Nephron progenitor cell (in vitro differentiated cells): ENCODE measurements at places on chromosomes 7 and 10.

GRCh38 chr7:110944966-110945644 is 145.8 kb upstream of the LRRN3 start:
- DNase-seq: no peak
- H3K36me3 ChIP-seq: no peaks in the 10 kb centered on the region
- no peak overlapping the region for H3K4me3 ChIP-seq

DNA sequence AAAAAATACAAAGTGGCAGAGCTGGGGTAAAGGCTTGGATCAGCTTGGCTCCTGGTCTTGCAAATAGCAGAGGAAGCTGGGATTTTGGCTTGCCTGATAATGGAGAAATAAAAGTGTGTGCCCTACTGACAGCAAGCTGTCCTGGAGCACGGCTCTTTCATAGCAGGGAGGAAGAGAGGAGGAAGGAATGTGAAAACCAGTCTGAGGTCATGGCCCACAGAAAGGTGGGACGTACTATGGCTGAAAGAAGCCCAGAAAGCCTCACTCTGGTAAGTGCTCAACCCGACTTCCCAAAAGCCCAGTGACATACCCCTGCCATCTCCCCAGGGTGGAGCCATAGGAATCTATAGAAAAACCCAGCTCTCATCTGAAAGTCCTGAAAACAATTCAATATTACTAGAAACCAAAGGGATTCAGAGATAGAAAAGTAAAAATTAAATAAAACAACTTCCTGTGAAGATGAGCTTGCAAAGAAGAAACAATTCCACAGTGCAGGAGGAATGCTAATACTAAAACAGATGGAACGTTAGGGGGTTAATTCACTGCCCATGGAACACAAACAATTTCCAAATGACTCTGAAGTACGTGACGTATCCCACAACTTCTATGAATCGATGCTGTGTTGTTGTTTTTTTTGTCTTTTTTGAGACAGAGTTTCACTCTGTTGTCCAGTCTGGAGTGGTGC is 246.7 kb upstream of the PTN start:
- no peaks in the 10 kb centered on the region for H3K36me3 ChIP-seq
- peak overlapping the region; percentile 61 for H3K27ac ChIP-seq
- H3K4me3 ChIP-seq: no peak overlapping the region

DNA sequence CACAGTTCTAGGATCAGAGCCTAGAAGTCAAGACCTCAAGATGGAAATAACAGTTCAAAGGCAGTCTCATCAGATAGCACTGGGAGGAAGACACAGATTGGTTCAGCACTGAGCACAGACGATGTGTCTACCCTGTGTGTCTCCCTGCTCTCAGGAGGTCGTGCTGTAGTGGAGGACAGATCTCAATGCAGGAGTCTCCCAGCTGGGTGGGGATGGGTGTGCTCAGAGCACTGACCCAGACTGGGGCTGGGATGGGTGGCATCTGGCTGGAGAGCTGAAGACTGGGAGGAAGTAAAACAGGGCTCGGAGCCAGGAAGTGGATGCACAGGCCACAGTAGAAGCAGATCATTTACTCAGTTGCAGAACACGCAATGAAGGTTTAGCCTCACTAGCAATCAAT is 69.5 kb upstream of the GDF10 start:
- H3K36me3 ChIP-seq: peaks cover 12% of the 10 kb centered on the region
- no peaks in the 10 kb centered on the region for H3K4me1 ChIP-seq
- H3K27me3 ChIP-seq: peaks cover 3% of the 10 kb centered on the region
- DNase-seq: no peak

DNA sequence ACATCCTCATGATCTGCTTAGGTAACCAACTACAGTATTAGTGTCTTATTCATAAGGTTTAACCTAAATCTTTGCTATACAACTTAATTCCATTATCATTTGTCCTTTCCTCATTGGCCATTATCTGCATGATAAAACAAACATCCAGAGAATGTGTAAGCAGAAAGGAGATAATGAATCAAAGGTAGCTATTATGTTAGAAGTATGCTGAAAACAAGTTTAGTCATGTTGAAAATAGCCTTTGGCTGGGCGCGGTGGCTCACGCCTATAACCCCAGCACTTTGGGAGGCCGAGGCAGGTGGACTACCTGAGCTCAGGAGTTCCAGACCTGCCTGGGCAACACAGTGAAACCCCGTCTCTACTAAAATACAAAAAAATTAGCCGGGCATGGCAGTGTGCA is 78.2 kb downstream of the NT5C2 start:
- peaks cover 25% of the 10 kb centered on the region for H3K4me1 ChIP-seq
- peaks cover 3% of the 10 kb centered on the region for H3K36me3 ChIP-seq
- DNase-seq: no peak
- no peaks in the 10 kb centered on the region for H3K27me3 ChIP-seq
- no peak overlapping the region for H3K27ac ChIP-seq

DNA sequence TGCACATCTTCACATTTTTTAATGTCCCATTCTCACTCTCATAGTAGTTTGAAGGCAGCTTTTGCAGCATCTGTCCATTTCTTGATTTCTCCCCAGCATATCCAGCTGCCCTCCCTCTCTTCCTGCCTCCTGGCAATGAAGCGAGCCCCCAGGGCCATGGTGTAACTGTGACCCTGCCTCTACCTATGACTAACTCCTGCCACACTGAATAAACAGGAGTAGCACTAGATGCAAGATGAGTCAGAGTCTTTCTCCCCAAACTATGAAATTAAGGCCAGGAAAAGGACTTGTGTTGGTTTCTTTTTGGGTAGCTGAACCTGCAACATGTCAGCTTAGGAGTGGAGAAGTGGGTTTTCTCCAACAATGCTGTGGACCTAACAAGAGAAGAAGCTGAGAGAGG is 329.0 kb downstream of the RNLS start:
- H3K27ac ChIP-seq: no peak overlapping the region
- H3K27me3 ChIP-seq: peaks cover 5% of the 10 kb centered on the region
- H3K4me1 ChIP-seq: peaks cover 15% of the 10 kb centered on the region

DNA sequence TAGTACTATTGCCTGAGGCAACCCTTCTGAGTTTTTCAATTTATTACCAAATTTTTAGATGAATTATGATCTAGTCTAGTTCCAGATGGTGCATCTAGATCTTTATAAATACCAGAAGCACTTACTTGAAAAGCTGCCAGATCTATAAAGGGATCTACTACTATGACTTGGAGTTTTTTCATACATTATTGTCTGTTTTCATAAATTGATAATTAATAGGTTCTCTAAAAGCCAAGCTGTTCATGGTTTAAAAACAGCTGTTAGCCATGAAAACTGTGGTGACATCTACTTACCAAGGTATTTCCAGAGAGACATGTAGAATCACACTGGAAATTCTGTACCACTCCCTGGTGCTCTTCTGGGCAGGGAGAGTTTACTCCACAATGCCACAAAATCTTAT is 786.5 kb upstream of the C7orf33 start:
- DNase-seq: no peak
- peaks cover 4% of the 10 kb centered on the region for H3K36me3 ChIP-seq
- H3K27ac ChIP-seq: no peak overlapping the region

DNA sequence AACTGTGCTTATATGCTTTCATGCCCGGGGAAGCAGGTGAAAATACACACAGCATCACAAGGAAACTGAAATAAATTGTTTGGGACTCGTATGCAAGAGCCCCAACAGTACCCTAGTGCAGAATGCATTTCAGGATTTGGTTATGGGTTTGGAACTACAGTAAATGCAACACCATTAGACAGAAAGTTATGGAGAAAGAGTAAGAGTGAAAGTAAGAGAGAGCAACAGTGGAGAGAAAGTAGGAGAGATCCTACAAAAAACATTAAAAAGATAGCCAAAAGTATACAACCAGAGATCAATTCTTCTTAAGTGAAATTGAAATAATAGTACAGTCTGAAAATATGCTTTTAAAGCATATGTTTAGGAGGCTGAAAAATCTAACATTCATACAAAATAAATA is 231.1 kb downstream of the TFEC start:
- peaks cover 4% of the 10 kb centered on the region for H3K27me3 ChIP-seq
- no peaks in the 10 kb centered on the region for H3K36me3 ChIP-seq
- H3K4me3 ChIP-seq: no peak overlapping the region
- H3K4me1 ChIP-seq: peaks cover 20% of the 10 kb centered on the region
- no peak for DNase-seq

DNA sequence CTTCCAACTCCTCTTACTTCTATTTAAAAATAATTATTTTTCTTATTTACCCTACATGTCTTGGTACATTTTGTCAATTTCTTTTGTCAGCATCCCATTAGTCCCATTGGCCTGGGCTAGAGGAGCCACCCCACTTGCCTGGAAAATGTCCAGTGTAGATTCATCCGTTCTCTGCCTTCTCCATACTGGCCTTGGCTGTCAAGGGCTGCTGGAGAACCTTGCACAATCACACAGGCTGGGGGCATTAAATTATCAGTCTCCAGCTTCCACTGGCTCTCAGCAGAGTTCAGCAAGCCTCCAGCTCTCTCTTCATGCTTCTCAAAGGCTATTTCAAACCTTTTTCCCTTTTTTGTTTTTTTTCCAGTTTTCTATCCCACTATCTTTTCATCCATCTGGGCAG is 13.8 kb upstream of the ZCCHC24 start:
- H3K27ac ChIP-seq: no peak overlapping the region
- DNase-seq: no peak
- no peaks in the 10 kb centered on the region for H3K36me3 ChIP-seq
- H3K4me3 ChIP-seq: no peak overlapping the region
- peaks cover 28% of the 10 kb centered on the region for H3K27me3 ChIP-seq
- H3K4me1 ChIP-seq: no peaks in the 10 kb centered on the region

GRCh38 chr7:52260046-52260665 is 775.3 kb upstream of the POM121L12 start:
- no peak overlapping the region for H3K27ac ChIP-seq
- no peaks in the 10 kb centered on the region for H3K4me1 ChIP-seq
- DNase-seq: no peak
- H3K27me3 ChIP-seq: no peaks in the 10 kb centered on the region
- no peak overlapping the region for H3K4me3 ChIP-seq

DNA sequence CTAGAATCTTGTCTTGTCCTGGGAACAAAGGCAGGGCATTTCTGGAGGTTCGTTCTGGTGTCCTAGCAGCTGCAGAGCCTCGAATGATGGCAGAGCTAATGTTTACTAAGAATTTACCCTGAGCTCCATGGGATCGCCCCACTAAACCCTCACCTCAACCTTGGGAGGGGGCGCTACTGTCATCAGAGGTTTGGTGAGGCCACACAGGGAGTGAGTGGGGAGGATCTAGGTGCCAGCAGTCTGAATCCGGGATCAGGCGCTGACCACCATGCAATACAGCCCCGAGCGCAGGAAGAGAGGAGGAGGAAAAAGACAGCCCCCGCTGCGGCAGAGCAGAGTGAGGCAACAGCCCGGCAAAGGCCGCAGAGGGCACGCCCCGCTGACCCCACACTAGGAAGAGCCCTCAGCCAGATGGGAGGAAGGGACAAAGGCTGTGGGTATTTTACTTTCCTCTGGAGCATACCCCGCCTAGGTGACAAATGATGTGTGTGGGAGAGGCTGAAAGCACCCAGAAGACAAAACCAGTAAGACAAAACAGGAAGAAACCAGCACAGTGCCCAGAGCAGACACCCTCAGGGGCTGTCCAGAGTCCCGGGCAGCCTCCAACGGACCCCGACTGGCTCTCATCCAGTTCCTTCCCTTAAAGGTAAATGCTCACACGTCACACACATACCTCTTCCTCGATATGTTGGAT is 103.5 kb downstream of the FAM53B start:
- peaks cover 6% of the 10 kb centered on the region for H3K27me3 ChIP-seq
- H3K27ac ChIP-seq: peak overlapping the region; percentile 74
- peak; percentile 77 for DNase-seq
- peaks cover 18% of the 10 kb centered on the region for H3K36me3 ChIP-seq
- H3K4me1 ChIP-seq: peaks cover 60% of the 10 kb centered on the region
- H3K4me3 ChIP-seq: peak overlapping the region; percentile 45

DNA sequence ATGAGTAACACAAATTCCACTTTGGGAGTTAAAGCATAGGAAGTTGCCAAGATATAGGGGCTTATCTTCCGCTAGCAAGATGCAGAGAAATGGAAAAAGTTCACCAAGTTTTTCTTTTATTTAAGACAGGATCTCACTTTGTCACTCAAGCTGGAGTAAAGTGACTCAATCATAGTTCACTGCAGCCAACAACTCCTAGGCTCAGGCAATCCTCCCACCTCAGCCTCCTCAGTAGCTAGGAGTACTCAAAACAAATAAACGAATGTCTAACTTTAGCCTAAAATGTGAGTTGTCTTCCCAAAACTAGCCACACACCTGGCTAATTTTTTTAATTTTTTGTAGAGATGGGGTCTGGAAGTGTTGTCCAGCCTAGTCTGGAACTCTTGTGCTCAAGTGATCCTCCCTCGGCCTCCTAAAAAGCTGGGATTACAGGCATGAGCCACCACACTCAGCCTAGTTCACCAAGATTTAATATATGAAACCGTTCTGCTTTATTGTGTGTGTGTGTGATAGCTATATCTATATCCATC is 9.9 kb downstream of the VIM start:
- no peak for DNase-seq
- peaks cover 16% of the 10 kb centered on the region for H3K4me1 ChIP-seq
- H3K27ac ChIP-seq: no peak overlapping the region
- H3K27me3 ChIP-seq: peaks cover 7% of the 10 kb centered on the region

DNA sequence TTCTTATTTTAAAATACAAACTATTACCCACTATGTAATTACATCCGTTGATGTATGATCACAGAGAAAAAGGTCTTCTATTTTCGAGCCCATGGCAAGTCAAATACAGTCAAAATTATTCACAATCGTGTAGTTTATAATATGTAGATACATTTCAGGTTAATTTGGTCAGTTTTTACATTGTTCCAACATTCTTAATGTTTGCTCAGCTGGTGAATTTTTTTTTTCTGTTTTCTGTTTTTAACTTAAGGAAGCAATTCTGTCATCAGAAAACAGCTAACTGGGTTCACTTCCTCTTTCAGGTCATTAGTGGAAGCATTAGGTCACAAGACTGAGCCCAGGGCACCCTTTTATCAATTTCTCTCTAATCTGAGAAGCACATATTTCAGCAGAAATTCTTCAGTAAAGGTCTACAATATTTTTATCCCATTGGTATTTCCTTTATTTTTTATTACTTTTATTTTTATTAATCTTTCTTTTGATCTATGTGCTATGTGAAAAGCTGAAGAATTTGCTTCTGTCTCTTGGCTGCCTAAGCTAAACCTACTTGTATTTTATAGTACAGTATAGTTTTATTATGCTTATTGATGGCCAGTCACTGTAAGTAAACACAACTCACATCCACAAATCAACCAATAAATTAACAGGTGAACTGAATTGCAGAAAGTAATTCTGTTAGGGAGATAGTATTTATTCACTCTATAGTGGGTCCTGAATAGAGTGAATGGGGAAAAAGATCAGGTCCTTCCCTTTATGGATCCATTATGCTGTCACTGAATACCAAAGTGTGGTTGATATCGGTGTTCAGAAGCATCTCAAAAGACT is 84.6 kb downstream of the ICA1 start:
- no peak overlapping the region for H3K27ac ChIP-seq
- DNase-seq: no peak
- H3K4me3 ChIP-seq: no peak overlapping the region
- H3K4me1 ChIP-seq: peaks cover 16% of the 10 kb centered on the region
- H3K36me3 ChIP-seq: no peaks in the 10 kb centered on the region

DNA sequence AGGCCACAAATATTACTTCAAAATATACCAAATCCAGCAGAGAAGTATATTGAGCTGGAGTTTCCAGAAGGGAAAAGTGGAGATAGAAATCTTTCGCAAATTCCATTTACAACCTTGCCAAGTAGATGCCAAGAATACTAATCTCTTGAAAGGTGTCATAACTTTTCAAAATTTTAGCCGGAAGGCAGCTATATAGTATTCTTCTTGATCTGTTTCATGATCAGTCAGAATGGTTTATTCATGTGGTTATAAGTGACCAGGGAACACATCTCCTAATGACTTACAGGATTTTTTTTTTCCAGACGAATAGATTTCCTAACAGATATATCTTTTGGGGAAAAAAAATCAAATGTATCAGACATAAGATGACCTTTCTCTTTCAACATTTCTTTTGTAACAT is 270.7 kb downstream of the TSPAN12 start:
- no peak overlapping the region for H3K27ac ChIP-seq
- no peak overlapping the region for H3K4me3 ChIP-seq
- no peak for DNase-seq
- peaks cover 66% of the 10 kb centered on the region for H3K4me1 ChIP-seq
